Small intestine (tissue), 16 donors: ENCODE measurements at places on chromosomes 5 and 9.

DNA sequence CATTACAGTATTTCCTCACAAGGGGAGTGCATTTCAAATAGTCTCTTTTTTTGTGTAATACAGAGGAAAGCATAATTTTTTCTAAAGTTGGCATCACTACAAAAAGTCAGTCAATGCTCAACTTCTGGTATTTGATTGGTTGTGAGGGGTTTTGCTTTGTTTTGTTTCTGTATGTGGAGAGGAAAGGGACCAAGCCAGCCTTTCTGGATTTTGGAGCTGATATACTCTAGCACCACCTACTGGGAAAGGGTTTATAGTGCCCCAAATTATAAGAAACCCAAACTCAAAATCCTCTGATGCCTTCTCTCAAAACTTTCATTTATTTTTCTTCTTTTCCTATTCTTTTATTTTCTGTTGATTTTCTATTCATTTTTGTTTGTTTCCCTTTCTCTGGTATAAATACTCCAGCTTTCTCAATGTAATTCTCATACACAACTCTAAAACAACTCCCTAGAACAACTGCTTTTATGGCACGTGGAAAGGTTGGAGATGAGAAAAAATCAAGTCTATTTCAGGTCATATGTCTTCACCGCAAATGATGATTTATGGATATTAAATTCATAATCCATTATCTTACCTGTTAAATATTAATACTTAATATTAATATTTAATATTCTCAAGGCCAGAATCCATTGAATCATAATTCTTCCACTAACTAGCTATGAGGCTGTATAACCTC is 69.5 kb upstream of the ANXA1 start:
- H3K4me3 ChIP-seq: no peak overlapping the region
- peak; percentile 53 for DNase-seq
- no peaks in the 10 kb centered on the region for H3K27me3 ChIP-seq
- H3K27ac ChIP-seq: no peak overlapping the region

- H3K36me3 ChIP-seq: no peaks in the 10 kb centered on the region
- H3K27ac ChIP-seq: no peak overlapping the region
- H3K27me3 ChIP-seq: no peaks in the 10 kb centered on the region
- peaks cover 16% of the 10 kb centered on the region for H3K4me1 ChIP-seq
These were observed 306.6 kb upstream of the KIF2A start for GRCh38 chr5:61999371-61999770.

GRCh38 chr9:95023217-95024003 is 294.1 kb downstream of the FANCC start:
- no peaks in the 10 kb centered on the region for H3K27me3 ChIP-seq
- H3K4me3 ChIP-seq: no peak overlapping the region
- H3K36me3 ChIP-seq: no peaks in the 10 kb centered on the region
- DNase-seq: no peak
- peak overlapping the region; percentile 56 for H3K27ac ChIP-seq
- peaks cover 25% of the 10 kb centered on the region for H3K4me1 ChIP-seq

- no peak overlapping the region for H3K27ac ChIP-seq
- no peaks in the 10 kb centered on the region for H3K36me3 ChIP-seq
- H3K4me1 ChIP-seq: no peaks in the 10 kb centered on the region
- H3K4me3 ChIP-seq: no peak overlapping the region
- no peak for DNase-seq
These were observed 88.5 kb upstream of the SLC27A6 start for GRCh38 chr5:128876569-128877382.

DNA sequence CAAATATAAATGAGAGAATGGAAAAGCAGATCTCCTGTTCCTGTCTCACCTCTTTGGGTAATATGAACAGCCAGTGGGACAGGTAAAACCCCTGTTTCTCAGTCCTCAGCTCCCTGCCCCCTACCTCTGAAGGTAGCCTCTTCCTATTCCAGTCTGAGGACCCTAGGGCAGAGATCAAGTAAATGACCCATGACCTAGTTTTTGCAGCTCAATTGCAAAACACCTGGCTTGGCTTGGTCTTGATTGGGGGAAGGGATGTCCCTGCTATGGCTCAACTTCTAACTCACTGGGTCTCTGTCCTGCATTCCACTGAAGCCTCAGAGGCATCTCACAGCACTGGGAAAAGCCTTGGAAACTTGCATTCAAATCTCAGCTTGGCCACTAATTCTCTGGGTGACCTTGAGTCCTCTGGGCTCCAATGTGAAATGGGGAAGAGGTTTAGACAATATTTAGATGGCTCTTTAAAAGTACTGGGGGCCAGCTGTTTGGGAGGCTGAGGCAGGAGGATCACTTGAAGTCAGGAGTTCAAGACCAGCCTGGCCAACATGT is 1.6 kb upstream of the GALT start:
- H3K4me1 ChIP-seq: peaks cover 38% of the 10 kb centered on the region
- no peak overlapping the region for H3K27ac ChIP-seq
- H3K36me3 ChIP-seq: no peaks in the 10 kb centered on the region
- no peak overlapping the region for H3K4me3 ChIP-seq

GRCh38 chr9:133191989-133192388 is 17.1 kb downstream of the OBP2B start:
- no peak overlapping the region for H3K27ac ChIP-seq
- no peak overlapping the region for H3K4me3 ChIP-seq
- peaks cover 4% of the 10 kb centered on the region for H3K27me3 ChIP-seq
- no peaks in the 10 kb centered on the region for H3K4me1 ChIP-seq

DNA sequence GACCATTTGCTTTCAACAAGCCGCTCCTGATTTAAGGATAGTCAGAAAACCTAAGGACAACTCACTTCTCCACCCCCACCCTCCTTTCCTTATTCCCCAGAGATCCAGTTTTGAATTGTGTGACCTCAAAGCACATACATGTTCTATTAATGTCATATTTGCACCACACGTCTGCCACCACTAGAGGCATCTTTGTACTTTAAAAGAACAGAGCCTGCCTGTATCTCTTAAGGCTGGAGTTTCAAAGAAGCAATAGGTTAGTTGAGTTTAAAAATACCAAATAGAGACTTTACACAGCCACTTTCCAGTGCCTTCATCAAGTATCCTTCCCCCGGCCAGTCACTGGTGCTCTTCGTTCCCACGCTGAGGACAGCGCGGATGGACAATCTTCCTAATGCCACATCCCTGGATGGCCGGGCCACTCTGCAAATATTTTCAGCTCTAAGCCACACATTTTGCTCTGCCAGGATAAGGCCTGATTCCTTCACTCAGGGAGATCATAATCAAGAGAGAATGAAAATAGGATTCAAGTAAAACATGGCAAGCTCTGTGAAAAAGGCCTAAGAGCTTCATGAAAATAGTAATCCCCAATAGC is 146.3 kb downstream of the SNCAIP start:
- no peak overlapping the region for H3K4me3 ChIP-seq
- DNase-seq: peak; percentile 53
- no peaks in the 10 kb centered on the region for H3K36me3 ChIP-seq
- no peaks in the 10 kb centered on the region for H3K27me3 ChIP-seq
- H3K27ac ChIP-seq: no peak overlapping the region

DNA sequence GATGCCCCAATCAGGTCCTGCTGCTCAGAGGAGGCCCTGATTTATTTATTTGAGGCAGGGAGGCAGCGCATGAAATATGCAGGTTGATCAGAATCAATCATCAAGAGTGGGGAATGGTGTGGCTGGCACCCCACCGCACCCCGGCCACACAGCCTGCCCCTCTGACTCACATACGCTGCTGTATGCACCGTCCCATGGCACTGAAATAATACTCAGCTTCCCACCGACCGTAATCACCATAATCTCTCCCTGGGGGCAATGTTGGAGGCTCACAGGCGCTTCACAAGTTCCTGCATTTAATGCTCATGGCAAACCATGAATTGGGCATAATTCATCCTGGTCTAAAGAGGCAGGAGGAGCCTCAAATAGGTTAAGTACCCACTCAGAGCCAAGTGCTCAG is 141.2 kb upstream of the TBC1D2 start:
- no peak for DNase-seq
- H3K27me3 ChIP-seq: no peaks in the 10 kb centered on the region
- H3K4me1 ChIP-seq: no peaks in the 10 kb centered on the region
- no peak overlapping the region for H3K4me3 ChIP-seq
- H3K36me3 ChIP-seq: no peaks in the 10 kb centered on the region

- DNase-seq: no peak
- H3K4me3 ChIP-seq: no peak overlapping the region
- no peaks in the 10 kb centered on the region for H3K36me3 ChIP-seq
- no peaks in the 10 kb centered on the region for H3K27me3 ChIP-seq
These were observed 23.6 kb downstream of the CTSL start for GRCh38 chr9:87749335-87750035.

GRCh38 chr5:135920199-135920598 is 24.6 kb upstream of the IL9 start:
- no peak for DNase-seq
- H3K36me3 ChIP-seq: no peaks in the 10 kb centered on the region
- H3K4me3 ChIP-seq: no peak overlapping the region
- no peaks in the 10 kb centered on the region for H3K27me3 ChIP-seq

DNA sequence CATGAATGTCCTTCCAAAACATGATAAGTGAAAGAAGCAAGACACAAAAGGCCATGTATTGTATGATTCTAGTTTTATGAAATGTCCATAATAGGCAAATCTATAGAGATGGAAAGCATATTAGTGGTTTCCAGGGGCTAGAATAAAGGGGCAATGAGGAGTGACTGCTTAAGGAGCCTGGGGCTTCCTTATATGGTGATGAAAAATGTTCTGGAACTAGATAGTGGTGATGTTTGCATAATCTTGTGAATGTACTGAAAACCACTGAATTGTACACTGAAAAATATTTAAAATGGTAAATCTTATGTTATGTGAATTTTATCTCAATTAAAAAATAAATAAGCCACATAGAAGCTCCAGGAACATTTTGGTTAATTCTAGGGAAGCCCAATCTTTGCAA is 144.4 kb upstream of the ANKRD55 start:
- no peak for DNase-seq
- no peak overlapping the region for H3K27ac ChIP-seq
- no peaks in the 10 kb centered on the region for H3K36me3 ChIP-seq

GRCh38 chr5:78797936-78798672 is 149.5 kb upstream of the LHFPL2 start:
- no peak overlapping the region for H3K27ac ChIP-seq
- no peaks in the 10 kb centered on the region for H3K36me3 ChIP-seq
- DNase-seq: no peak
- H3K4me3 ChIP-seq: no peak overlapping the region

DNA sequence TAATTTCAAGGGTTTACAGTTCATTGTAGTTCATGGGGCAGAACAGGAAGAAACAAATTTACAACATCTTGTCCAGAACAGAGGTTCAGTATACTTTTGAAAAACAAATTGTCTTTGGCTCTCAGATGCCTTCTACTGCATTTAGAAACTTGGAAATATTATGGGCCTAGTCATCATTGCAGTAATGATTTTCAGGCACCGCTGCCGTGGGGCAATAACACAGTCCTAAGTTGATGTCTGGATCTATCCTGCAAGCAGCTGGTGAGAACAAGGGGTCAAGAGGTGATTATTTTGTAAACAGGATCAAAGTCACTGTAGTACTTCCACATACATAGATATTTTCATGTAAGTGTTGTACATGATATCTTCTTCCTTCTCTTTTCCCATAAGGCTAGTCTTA is 82.5 kb upstream of the CAST start:
- no peaks in the 10 kb centered on the region for H3K27me3 ChIP-seq
- no peak for DNase-seq
- H3K4me3 ChIP-seq: no peak overlapping the region
- no peak overlapping the region for H3K27ac ChIP-seq

DNA sequence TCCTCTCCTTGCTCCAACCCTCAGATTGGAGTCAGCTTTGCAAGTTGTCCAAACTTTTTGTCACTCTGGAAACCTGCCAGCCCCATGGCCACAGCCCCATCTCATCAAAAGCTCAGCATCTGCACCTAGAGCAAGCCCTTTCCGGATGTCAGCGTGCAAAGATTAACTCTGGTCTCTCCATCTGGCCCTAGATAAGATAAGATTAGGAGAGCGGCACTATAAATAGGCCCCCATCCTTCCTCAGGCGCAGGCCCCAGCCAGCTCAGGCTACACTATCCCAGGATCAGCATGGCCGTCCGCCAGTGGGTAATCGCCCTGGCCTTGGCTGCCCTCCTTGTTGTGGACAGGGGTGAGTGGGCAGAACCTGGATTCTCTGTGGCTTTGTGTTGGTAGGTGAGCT is at the start of gene SPINK4:
TSS of gene SPINK4 (plus strand) at position 247 of the 400 bp plus-strand sequence. CDS start at position 289, 42 bp downstream.
- peak; percentile 34 for DNase-seq
- no peak within 1 kb of the TSS for H3K27ac ChIP-seq
- no peaks in the 10 kb centered on the region for H3K36me3 ChIP-seq
- no peaks in the 10 kb centered on the region for H3K27me3 ChIP-seq
- no peak within 1 kb of the TSS for H3K4me3 ChIP-seq
- H3K4me1 ChIP-seq: no peaks in the 10 kb centered on the region

- no peak overlapping the region for H3K27ac ChIP-seq
- H3K4me1 ChIP-seq: no peaks in the 10 kb centered on the region
- H3K4me3 ChIP-seq: no peak overlapping the region
- no peaks in the 10 kb centered on the region for H3K27me3 ChIP-seq
- DNase-seq: no peak
These were observed 32.2 kb downstream of the ANXA6 start for GRCh38 chr5:151125421-151125820.
